ENCODE measurements at places on chromosomes 2 and 18.

- DNase-seq: no peak
Observed at GRCh38 chr2:219444566-219445091, 10.0 kb downstream of the SPEG start.

- no peak for DNase-seq
Observed at GRCh38 chr2:201986463-201986735, 47.3 kb upstream of the FZD7 start.

GRCh38 chr2:100268986-100269385 lies 53.3 kb downstream of the LONRF2 start:
- DNase-seq: no peak

- no peak for DNase-seq
Observed at GRCh38 chr2:106572541-106573450, 85.6 kb downstream of the CD8B2 start.

- DNase-seq: no peak
Observed at GRCh38 chr18:62883937-62884735, 168.8 kb downstream of the PHLPP1 start.

GRCh38 chr2:67456428-67456827 lies 59.3 kb downstream of the ETAA1 start:
- no peak for DNase-seq

- no peak for DNase-seq
Observed at GRCh38 chr2:142843731-142844130, 33.7 kb upstream of the KYNU start.

DNA sequence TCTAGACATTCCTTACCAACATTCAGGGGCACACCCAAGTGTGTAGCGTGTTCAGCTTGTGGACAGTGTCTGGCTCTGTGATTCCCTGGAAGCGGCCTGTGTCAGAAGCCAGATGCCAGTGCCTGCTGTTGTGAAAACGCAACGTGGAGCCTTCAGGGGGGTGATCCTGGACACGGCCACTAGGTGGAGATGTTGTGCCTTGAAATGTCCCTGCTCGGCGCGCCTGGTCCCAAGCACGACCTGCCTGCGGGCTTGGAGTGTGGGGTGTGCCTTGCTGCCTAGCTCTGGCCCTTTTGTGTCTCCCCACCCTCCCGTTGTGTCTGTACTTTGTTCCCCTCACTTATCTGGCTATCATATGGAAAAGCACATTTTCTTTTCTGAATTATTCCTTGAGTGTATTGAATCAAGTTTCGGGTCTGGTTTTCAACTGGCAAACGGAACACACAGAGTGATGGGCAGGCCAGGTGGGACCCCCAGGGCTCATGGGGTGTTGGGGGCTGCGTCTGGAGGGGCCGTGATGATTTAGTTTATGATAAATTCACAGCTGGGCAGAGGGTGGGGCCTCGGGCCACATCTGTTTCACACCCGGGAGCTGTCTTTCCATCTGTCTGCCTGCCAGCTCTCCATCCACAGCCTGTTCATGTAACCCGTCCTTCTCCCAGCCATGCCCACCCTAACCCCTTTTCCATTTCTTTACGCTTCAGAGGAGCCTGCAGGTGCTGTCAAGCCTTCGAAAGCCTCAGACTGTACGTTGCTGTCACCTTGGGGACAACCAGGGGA lies 95.5 kb downstream of the DYSF start:
- peak; percentile 13 for DNase-seq

DNA sequence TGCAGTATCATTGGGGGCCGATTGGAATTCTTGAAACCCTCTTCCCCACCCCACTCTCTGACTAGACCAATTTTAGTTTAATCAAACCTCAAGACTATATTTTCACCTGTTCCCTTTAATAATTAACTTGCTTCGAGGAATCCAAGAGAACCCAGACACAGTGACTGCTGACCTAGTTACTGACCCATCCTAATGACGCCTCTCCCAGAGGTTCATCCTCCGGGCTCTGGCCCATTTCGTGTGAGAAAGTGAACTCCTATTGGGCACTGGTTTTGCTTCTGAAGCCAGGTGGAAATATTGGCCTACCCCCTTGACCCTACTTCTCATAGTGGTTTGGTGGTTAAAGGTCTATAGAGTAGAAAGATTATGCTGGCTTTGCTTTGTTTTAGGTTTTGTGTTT lies 39.9 kb downstream of the RPL37A start:
- DNase-seq: no peak

GRCh38 chr2:118047380-118047826 lies 33.5 kb upstream of the CCDC93 start:
- DNase-seq: peak; percentile 44

GRCh38 chr2:56753182-56753581 lies 569.4 kb downstream of the CCDC85A start:
- DNase-seq: no peak

DNA sequence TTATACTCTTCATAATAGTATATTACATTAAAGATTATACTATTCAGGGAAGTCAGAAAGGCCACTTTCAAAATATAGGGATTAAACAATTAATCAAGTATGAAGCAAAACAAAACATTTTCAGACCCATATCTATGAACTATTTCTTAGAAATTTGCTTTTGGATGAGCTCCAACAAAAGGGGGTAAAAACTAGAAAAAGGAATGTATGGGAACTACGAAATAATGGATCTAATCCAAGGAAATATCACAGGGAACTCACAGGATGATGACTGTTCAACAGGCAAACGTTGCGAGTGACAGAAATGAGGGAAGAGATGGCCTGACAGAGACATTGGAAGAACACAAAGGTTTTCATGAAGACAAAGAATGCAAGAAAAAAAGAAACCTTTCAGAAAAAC lies 27.9 kb downstream of the G6PC2 start:
- DNase-seq: no peak

DNA sequence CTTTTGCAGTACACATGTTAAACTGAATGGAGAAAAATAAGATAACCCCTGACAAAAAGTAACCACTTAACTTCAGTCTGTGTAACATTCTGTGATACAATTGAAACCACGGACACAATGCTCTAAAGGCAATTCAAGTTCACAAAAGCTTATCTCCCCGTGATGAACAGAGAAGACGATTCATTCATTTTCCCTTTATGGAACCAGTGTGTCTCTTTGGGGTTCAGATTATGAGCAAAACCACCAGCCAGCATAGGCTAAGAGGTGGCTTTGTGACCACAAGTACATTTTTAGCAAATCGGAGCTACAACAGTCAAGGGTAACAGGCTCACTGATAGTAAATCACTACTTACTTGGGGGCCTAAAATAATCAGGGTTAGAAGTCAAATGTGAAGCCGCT lies 120.6 kb upstream of the SMAD7 start:
- no peak for DNase-seq

GRCh38 chr18:6566338-6566911 lies 151.7 kb upstream of the L3MBTL4 start:
- DNase-seq: no peak

- DNase-seq: peak; percentile 42
Observed at GRCh38 chr18:69889009-69889408, 58.7 kb downstream of the CD226 start.

DNA sequence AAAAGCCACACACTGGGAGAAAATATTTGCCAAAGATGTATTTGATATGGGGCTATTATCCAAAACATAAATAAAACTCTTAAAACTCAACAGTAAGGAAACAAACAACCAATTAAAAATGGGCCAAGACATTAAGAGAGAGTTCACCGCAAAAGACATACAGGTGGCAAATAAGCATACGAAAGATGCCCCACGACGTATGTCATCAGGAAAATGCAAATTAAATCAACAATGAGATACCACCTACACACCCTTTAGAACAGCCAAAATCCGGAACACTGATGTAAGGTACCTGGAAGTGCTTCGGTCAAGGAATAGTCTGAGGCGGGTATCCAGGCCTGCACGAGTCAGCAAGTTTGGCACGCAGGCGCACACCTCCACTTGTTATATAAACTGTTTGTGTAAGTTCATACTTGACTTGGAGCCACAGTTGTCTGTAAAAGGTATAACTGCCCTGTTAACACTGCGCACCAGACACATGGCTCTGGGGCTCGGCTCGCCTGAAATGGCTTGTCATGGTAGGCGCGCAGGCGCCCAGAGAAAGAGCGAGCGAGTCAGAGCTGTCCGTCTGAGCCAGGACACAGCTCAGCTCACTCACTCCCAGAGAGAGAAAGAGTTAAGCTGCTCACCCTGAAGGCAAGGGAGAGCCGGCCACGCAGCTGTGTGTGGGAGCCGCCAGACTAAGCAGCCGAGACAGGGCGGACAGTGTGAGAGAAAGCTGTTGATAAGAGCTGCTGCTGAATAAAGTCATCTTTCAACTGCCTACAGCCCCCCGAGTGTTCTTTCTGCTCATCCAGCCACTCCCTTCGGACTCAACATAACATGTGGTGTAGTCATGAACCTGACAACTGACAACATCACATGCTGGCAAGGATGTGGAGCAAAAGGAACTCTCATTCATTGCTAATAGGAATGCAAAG lies 87.3 kb downstream of the HNRNPLL start:
- peak; percentile 20 for DNase-seq

DNA sequence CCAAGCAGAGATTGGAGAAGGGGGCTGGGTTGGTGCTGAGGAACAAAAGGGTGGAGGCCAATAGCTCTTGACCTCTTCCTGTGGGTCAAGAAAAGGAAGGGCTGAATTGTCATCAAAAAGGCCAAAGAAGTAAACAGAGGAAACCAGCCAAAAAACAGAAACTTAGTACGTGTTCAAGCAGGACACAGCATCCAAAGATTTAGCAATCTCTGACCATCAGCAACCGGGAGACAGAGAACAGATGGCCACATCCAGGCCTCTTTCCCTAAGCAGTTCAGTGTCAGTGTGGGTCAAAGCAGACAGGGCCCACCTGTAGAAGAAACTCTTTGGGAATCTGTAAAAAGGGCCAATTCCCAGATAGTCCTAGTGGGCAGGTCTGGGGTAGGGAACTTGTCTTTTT lies 2.9 kb downstream of the DNPEP start:
- DNase-seq: no peak

DNA sequence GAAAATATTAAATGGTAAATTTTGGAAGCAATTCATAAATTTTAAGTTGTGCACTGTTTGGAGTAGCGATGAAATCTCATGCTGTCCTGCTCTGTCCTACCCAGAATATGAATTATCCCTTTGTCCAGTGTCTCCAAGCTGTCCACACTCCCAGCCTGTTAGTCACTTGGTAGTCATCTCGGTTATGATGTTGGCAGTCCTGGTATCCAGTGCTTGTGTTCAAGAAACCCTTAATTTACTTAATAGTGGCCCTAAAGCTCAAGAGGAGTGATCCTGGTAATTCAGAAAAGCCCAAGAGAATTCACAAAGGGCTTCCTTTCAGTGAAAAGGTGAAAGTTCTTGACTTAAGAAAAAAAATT lies 71.8 kb upstream of the STAM2 start:
- DNase-seq: peak; percentile 41

DNA sequence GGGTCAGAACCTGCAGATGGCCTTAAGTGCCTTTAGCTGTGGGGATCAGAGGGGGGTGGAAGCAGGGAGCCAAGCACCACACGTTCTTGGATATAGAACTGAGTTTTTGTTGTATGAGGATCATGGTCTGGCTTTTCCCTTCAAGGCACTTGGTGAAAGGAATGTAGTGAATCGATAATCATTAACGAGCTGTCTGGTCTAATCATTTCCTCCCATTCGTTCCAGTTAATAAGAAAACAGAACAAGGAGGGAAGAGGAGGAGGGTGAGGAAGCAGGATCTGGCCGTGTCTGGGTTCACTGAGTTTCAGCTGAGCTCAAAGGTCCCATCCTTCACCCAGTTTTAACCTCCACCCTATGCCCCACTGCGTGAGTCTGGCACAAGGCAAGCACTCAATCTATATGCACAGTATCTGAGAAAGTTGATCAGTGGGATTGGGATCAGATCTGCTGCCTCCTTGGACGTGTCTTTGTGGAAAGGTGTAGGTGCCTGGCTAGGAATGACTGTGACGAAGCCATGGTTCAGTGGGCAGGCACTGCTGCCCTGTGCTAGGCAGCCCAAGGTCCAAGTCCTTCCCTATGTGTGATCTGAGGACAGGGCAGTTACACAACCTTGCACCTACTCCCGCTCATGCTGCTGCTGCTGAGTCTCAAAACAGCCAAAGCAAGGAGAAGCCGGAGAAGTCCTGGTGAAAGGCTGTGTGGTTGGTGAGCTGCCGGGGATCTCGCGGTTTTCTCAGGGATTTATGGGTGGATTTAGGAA lies 54.8 kb downstream of the GALNT14 start:
- no peak for DNase-seq

DNA sequence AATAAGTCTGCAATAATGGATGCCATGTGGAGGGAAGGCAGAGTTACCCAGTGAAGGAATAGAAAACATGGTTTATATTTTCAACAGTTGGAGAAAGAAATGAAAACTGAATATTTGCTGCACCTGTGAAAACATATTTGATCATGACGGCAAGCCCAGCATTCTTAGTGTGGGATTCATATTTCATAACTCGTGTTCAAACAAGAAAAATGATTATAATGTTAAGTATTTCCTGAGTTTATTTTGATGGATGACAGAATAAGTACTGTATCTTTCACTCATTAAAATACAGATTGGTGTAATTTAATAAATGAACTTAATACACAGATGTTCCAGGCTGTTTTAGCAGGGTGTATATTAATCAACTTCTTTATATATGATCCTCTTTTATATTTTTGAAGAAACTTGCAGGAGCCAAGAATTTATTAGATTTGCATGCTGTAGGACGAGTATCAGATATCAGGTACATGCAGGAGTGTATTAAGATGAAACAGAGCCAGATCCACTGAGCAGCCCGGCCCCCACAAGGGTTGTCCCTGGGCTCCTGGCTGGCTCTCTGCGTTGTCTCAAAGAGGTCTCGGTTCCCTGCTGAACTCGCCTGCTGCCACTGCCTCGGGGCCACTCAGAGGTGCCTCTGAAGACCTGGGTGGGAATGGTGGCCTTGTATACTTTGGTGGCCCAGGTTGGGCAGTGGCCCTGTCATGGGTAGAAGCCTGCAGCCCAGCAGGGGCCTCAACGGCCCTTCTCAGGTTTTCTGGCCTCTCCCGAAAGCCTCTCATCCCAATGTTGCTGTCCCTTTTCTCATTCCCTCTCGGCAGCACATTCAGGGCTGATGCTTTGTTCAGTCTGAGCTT lies 95.0 kb upstream of the LDAH start:
- no peak for DNase-seq

DNA sequence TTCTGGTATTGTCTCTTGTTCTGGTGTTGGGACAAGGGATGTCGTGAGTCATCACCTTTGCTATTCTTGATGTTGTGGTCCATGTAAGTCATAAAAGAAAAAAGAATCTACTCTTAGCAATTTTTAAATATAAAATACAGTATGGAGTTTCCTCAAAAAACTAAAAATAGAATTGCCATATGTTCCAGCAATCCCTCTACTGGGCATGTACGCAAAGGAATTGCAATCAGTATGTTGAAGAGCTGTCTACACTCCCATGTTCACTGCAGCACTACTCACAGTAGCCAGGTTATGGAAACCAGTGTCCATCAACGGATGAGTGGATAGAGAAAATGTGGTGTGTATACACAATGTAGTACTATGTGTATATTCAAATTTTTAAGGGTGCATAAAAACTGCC lies 10.9 kb upstream of the GNAL start:
- no peak for DNase-seq

DNA sequence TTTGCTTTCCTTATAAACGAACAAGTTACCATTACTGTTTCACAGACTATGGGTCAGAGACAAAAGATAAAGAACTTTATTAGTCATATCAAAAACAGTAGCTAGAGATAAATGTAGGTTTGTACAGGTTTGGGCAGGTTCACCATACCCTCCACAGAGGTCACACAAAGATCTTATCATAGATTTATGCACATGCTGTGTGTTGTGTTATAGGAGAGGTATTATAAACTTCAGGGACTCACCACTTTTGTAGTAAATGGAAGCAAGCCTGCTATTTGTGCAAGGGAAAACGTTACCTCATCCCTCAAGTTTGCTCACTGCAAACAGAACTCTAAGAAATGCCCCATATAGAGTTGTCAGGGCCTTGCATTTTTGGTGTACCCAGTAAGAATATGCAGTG lies 584.5 kb upstream of the LRRTM1 start:
- DNase-seq: no peak

Measured in stromal cell of bone marrow (primary cell).